ENCODE measurements at places on chromosomes 3 and 15. TPM values are rescaled to one million over a fixed set of nuclear protein-coding genes. Genes with fewer than 3 reads are reported as not detected.

Gene CCPG1
- total RNA-seq = 21.3 TPM

Gene HRG
- not detected for total RNA-seq

Gene CACNA1D
- total RNA-seq = 2.8 TPM

Gene EPHA6
- total RNA-seq = 39.5 TPM

Gene XCR1
- not detected for total RNA-seq
